Caki2 (cell line): ENCODE measurements at places on chromosomes 16 and 17. TPM values are rescaled to one million over a fixed set of nuclear protein-coding genes. Genes with fewer than 3 reads are reported as not detected.

Gene TM4SF5
- total RNA-seq: not detected in 2 replicates

Gene CHP2
- not detected in 2 replicates for total RNA-seq

Gene FLCN
- total RNA-seq: 27.7 and 62.3 TPM in 2 replicates

Gene KRT25
- total RNA-seq: not detected in 2 replicates

Gene ZNF267
- 6.2 and 14.5 TPM in 2 replicates for total RNA-seq

Gene MPG
- 387 and 416 TPM in 2 replicates for total RNA-seq

Gene ZFP3
- total RNA-seq: not detected in 2 replicates

Gene ICAM2
- not detected in 2 replicates for total RNA-seq

Gene RNF43
- 2.6 and 5.0 TPM in 2 replicates for total RNA-seq

Gene CRYM
- total RNA-seq: 10.7 and 20.5 TPM in 2 replicates

Gene MSLN
- not detected in 2 replicates for total RNA-seq

Gene BAHCC1
- total RNA-seq: 4.4 and 11.9 TPM in 2 replicates

Gene SLC12A3
- total RNA-seq: not detected in 2 replicates

Gene TNS4
- total RNA-seq: not detected in 2 replicates

Gene ANKRD40CL
- total RNA-seq: not detected in 2 replicates

Gene KCNJ12
- total RNA-seq: 0.07 TPM in 1 of 2 replicates, not detected in the other

Gene CHAD
- total RNA-seq: not detected in 2 replicates

Gene TSR1
- 23.9 and 29.1 TPM in 2 replicates for total RNA-seq

Gene KRT39
- not detected in 2 replicates for total RNA-seq

Gene CYGB
- 0.52 and 1.6 TPM in 2 replicates for total RNA-seq

Gene RPL23
- 1,156 and 1,210 TPM in 2 replicates for total RNA-seq

Gene TBC1D3G
- not detected in 2 replicates for total RNA-seq

Gene SNAI3
- total RNA-seq: 0.88 TPM in 1 of 2 replicates, not detected in the other
